PC-9 (cell line): ENCODE measurements at places on chromosomes 7 and 10. TPM values are rescaled to one million over a fixed set of nuclear protein-coding genes. Genes with fewer than 3 reads are reported as not detected.

- no peak overlapping the region for H3K27ac ChIP-seq
- no peaks in the 10 kb centered on the region for H3K27me3 ChIP-seq
- no peaks in the 10 kb centered on the region for H3K4me1 ChIP-seq
- H3K4me3 ChIP-seq, result no peak overlapping the region
- no peaks in the 10 kb centered on the region for H3K36me3 ChIP-seq
Measured at GRCh38 chr7:85620936-85621685, 434.3 kb upstream of the SEMA3D start.

- H3K4me3 ChIP-seq, result no peak overlapping the region
- no peaks in the 10 kb centered on the region for H3K4me1 ChIP-seq
- H3K27me3 ChIP-seq, result no peaks in the 10 kb centered on the region
- no peak overlapping the region for H3K27ac ChIP-seq
Measured at GRCh38 chr10:13329565-13329964, 18.5 kb downstream of the SEPHS1 start.

- H3K4me3 ChIP-seq, result peak overlapping the region; percentile 32; the same call in 1 of the 2 replicates
- H3K27ac ChIP-seq, result peak overlapping the region; percentile 100
- no peaks in the 10 kb centered on the region for H3K27me3 ChIP-seq
- H3K36me3 ChIP-seq, result no peaks in the 10 kb centered on the region
Measured at GRCh38 chr10:89351780-89352597, 24.2 kb downstream of the IFIT3 start.

DNA sequence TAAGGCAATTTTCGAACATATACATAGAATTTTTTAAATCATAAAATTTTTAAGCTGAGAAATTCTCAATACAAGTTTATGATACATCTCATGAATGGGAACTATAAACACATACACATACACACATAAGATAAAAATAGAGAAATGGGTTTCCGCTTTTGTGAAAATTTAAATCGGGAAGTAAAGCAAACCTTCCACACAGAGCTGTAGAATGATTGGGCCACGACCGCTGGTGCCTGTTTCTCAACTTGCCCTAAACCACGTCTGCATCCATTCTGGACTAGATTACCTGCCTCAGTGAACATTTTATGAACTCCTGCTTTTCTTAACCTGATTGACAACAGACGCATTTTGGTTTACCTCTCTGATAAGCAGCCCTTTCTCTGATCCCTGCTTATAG lies 264.4 kb downstream of the SKAP2 start:
- H3K4me3 ChIP-seq, result no peak overlapping the region
- H3K4me1 ChIP-seq, result peaks cover 23% of the 10 kb centered on the region
- no peaks in the 10 kb centered on the region for H3K36me3 ChIP-seq

GRCh38 chr10:110833234-110833940 lies 38.3 kb upstream of the PDCD4 start:
- no peak overlapping the region for H3K4me3 ChIP-seq
- no peaks in the 10 kb centered on the region for H3K4me1 ChIP-seq
- H3K36me3 ChIP-seq, result no peaks in the 10 kb centered on the region
- no peaks in the 10 kb centered on the region for H3K27me3 ChIP-seq
- H3K27ac ChIP-seq, result no peak overlapping the region

GRCh38 chr10:54702583-54703485 lies 98.2 kb downstream of the PCDH15 start:
- H3K36me3 ChIP-seq, result no peaks in the 10 kb centered on the region
- H3K27me3 ChIP-seq, result no peaks in the 10 kb centered on the region
- no peak overlapping the region for H3K27ac ChIP-seq
- H3K4me3 ChIP-seq, result no peak overlapping the region

GRCh38 chr7:69799048-69799697 lies 200.9 kb downstream of the AUTS2 start:
- H3K27ac ChIP-seq, result no peak overlapping the region
- DNase-seq, result no peak
- no peak overlapping the region for H3K4me3 ChIP-seq
- no peaks in the 10 kb centered on the region for H3K36me3 ChIP-seq

- H3K36me3 ChIP-seq, result no peaks in the 10 kb centered on the region
- no peak for DNase-seq
- H3K4me3 ChIP-seq, result no peak overlapping the region
- H3K4me1 ChIP-seq, result peaks cover 38% of the 10 kb centered on the region
- H3K27ac ChIP-seq, result no peak overlapping the region
- H3K27me3 ChIP-seq, result no peaks in the 10 kb centered on the region
Measured at GRCh38 chr10:22693860-22694259, 20.5 kb downstream of the PIP4K2A start.

GRCh38 chr7:137577184-137577583 lies 233.7 kb upstream of the PTN start:
- no peak overlapping the region for H3K4me3 ChIP-seq
- no peaks in the 10 kb centered on the region for H3K36me3 ChIP-seq
- no peaks in the 10 kb centered on the region for H3K27me3 ChIP-seq
- H3K4me1 ChIP-seq, result 0 out of 2 replicates have a peak, but pooled peaks cover 8% of the 10 kb centered on the region
- no peak overlapping the region for H3K27ac ChIP-seq
- DNase-seq, result no peak

DNA sequence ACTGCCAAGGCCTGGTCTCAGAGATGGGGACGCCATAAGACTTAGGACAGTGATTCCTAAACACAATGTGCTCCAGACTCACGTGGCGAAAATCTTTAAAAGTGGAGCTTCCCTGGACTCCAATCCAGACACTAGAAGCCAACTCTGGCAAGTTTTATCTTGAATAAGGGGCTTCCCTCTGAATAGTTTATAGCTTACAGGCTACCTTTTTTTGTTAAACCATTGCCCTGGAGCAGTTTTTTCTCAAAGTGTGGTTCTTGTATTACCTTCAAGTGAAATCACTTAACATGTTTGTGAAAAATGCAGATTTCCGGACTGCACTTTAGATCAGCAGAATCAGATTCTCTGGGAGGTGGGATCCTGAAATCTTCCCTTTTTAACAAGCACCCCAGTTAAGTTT lies 171.7 kb upstream of the PHF14 start:
- H3K27ac ChIP-seq, result no peak overlapping the region
- no peaks in the 10 kb centered on the region for H3K36me3 ChIP-seq
- no peaks in the 10 kb centered on the region for H3K4me1 ChIP-seq
- no peak overlapping the region for H3K4me3 ChIP-seq

DNA sequence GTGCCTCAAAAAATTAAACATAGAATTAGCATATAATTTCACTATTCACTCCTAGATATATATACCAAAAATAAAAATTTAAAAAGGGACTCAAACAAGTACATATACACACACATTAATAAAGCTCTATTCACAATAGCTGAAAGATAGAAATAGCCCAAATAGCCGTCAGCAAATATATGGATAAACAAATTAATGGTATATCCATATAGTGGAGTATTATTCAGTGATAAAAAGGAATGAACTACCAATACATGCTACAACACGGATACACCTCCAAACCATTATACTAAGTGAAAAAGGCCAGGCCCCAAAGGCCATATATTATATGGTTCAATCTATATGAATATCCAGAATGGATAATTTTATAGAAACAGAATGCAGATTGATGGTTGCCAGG lies 414.6 kb upstream of the LRGUK start:
- H3K36me3 ChIP-seq, result no peaks in the 10 kb centered on the region
- H3K4me3 ChIP-seq, result no peak overlapping the region
- no peaks in the 10 kb centered on the region for H3K27me3 ChIP-seq
- H3K27ac ChIP-seq, result no peak overlapping the region

DNA sequence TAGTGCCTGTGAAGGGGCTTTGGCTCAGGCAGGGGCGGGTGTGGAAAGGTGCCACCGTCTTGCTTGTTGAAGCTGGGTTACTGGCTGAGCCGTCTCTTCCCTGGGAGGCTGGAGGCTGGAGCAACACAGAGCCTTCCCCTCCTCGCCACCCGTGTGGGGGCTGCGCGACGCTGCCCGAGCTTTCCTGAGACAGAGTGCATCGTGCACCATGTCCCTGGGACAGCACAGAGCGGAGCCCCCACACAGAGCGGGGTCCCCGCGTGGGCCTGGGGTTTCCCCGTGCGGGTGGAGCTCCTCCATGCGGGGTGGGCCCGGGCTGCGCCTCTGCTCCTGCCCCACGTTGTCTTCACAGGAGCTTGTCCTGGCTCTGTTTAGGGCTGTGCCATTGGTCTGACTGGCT lies 69.9 kb downstream of the INPP5A start:
- H3K4me1 ChIP-seq, result no peaks in the 10 kb centered on the region
- no peak for DNase-seq
- H3K27ac ChIP-seq, result no peak overlapping the region

- H3K27me3 ChIP-seq, result no peaks in the 10 kb centered on the region
- no peak overlapping the region for H3K27ac ChIP-seq
- no peak for DNase-seq
- H3K36me3 ChIP-seq, result no peaks in the 10 kb centered on the region
- H3K4me3 ChIP-seq, result no peak overlapping the region
Measured at GRCh38 chr7:54556121-54556520, 13.9 kb downstream of the VSTM2A start.

DNA sequence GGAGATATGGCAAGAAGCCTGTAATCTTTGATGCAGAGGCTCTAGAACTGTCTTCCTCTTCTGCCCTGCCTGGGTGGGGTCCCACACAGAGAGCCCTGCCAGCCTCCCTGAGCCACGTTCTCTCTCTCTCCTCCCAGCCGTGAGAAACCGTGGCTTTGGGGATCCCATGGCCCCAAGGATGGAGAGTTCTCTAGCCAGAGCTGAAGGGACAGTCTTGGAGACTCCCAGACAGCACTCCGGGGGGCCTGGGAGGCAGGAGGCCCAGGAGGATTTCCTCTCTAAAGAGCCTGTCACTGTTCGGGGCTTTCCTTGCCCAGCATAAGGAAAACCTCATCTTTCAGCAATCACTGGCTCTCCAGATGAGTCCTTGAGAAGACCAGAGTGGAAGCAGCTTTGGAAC lies 227.1 kb downstream of the ARHGAP12 start:
- H3K36me3 ChIP-seq, result no peaks in the 10 kb centered on the region
- H3K4me3 ChIP-seq, result no peak overlapping the region
- DNase-seq, result no peak

DNA sequence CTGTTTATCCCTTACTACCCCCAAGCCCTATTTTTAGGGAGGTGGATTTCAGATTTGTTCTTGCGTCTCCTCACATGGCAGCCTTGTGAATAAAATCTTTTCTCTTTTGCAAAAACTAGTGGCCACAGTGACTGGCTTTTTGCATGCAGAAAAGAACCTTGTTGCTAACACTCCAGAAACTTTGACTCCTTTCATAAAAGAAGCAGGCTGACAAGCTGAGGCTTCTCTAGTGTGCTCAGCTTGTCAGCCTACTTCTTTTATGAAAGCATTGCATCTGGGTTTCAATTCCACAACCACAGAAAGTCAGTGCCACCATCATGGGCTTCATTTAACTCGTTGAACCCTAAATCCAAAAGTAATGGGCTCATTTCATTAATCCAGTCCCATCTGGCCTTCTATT lies 761.0 kb upstream of the COBL start:
- no peak overlapping the region for H3K27ac ChIP-seq
- no peaks in the 10 kb centered on the region for H3K4me1 ChIP-seq
- no peak overlapping the region for H3K4me3 ChIP-seq
- H3K36me3 ChIP-seq, result no peaks in the 10 kb centered on the region
- DNase-seq, result no peak
- H3K27me3 ChIP-seq, result no peaks in the 10 kb centered on the region

GRCh38 chr10:16527452-16527851 lies 5.8 kb upstream of the C1QL3 start:
- no peak overlapping the region for H3K27ac ChIP-seq
- no peaks in the 10 kb centered on the region for H3K36me3 ChIP-seq
- H3K4me1 ChIP-seq, result no peaks in the 10 kb centered on the region
- H3K4me3 ChIP-seq, result no peak overlapping the region
- H3K27me3 ChIP-seq, result no peaks in the 10 kb centered on the region

DNA sequence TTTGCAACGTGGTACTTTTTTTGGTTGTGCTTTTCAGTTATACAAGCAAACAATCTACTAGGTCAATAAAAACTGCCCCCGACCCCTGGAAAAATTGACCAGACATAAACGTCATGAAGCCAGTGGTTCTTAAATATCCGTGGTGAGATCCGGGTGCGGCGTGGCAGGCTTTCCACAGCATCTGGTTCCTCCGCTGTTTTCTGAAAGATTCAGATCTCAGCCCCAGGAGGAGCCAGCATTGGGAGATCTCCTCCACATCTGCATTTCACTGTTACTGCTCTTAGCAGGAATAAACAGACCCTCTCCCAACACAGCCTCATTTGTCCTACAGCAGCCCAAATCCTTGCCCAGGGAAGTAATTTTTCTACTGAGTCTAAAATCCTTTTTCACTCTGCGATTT lies 664.3 kb upstream of the FOXK1 start:
- no peak overlapping the region for H3K27ac ChIP-seq
- no peaks in the 10 kb centered on the region for H3K4me1 ChIP-seq
- H3K27me3 ChIP-seq, result peaks cover 98% of the 10 kb centered on the region

GRCh38 chr7:130021105-130021834 lies 29.9 kb downstream of the ZC3HC1 start:
- no peak overlapping the region for H3K27ac ChIP-seq
- DNase-seq, result no peak
- no peaks in the 10 kb centered on the region for H3K27me3 ChIP-seq
- H3K4me3 ChIP-seq, result no peak overlapping the region

DNA sequence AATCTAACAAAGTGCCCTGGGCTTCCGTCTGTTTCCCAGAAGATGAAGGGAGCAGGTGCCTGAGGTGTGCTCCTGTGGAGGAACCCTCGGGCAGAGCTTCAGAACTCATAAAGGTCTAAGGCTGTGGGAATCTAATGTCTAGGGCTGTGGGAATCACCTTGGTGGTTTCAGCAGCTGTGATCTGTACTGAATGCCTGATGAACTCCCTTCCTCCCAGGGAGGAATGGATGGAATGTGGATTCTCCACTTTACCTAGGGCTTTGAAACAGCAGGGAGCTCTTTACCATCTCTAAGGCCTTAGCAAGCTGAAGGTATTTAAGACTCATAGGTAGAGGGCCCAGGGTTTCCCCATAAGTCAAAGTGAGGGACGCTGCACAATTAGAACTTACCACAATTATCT lies 36.0 kb upstream of the SEMA3E start:
- no peak overlapping the region for H3K4me3 ChIP-seq
- no peaks in the 10 kb centered on the region for H3K27me3 ChIP-seq
- peak; percentile 86 for DNase-seq
- no peaks in the 10 kb centered on the region for H3K36me3 ChIP-seq

DNA sequence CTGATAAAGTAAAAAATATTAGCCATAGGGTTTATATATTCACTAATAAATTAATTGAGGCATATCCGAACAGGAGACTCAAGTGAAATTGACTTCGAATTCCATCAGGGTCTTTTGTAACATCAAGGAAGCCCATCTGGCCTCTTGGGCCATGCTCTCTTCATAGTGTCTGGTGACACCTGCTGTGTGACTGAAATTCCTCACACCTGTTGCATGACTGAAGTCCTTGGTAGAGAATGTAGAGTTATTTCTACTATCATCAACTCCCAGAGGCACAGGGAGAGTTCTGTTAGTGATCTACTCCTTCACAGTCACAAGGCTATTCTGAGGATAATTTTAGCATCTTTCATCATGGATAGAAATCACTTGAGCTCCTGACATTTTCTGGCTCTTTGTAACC lies 138.3 kb upstream of the LSM8 start:
- no peak for DNase-seq
- H3K36me3 ChIP-seq, result no peaks in the 10 kb centered on the region
- H3K27ac ChIP-seq, result no peak overlapping the region
- H3K4me1 ChIP-seq, result no peaks in the 10 kb centered on the region
- H3K4me3 ChIP-seq, result no peak overlapping the region

GRCh38 chr7:12320987-12321647 lies 82.5 kb downstream of the VWDE start:
- DNase-seq, result no peak
- no peaks in the 10 kb centered on the region for H3K36me3 ChIP-seq
- H3K27ac ChIP-seq, result peak overlapping the region; percentile 31
- no peaks in the 10 kb centered on the region for H3K27me3 ChIP-seq
- H3K4me3 ChIP-seq, result no peak overlapping the region

- no peaks in the 10 kb centered on the region for H3K36me3 ChIP-seq
- H3K27ac ChIP-seq, result no peak overlapping the region
- no peaks in the 10 kb centered on the region for H3K27me3 ChIP-seq
- DNase-seq, result no peak
- no peak overlapping the region for H3K4me3 ChIP-seq
- no peaks in the 10 kb centered on the region for H3K4me1 ChIP-seq
Measured at GRCh38 chr10:75982611-75983369, 551.4 kb downstream of the LRMDA start.

The GTF2IRD1 gene
- 44.0 and 46.7 TPM in 2 replicates for total RNA-seq

The NOBOX gene
- total RNA-seq, result not detected in 2 replicates
